ENCODE measurements at places on chromosomes 12 and 14.

GRCh38 chr12:64660237-64661018, 50.1 kb downstream of the RASSF3 start:
- DNase-seq, result no peak

- no peak for DNase-seq
These were observed 96.3 kb upstream of the EVL start for GRCh38 chr14:99968941-99969340.

DNA sequence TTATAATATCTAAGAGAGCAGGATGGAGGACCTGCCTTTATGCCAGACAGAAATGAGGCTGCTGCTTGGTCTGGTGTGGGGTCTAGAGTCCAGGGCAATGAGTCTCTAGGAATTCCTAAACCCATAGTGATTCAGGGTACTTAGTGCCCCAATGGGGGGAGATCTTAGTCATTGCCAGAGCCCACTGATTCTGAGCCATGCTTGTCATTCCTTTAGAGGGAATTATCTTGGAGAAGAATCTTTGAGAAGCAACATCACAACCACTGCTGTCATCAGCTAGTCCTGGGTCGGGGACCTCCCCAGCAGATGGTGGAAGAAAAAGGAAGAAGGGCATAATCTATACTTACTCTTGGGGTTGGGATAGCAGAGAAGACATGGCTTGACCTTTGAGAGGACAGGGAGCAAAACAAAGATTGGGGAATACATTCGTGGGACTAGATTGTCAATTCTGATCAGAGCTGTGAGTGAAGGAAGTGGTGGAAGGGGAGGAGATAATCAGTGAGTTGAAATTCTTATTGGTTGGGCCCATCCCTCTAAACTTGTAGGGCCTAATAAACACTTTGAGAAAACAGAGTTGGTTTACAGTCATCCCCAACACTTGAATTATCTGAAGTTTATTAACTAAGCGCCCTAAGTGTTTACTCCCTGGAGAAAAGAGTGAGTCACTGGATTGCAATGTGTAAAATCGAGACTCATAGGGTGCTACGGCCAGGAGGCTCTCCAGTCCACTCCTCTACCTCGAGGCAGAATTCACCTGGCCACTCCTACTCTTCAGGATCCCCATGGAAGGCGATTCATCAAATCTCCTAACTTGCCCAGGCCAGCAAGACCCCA, 3.0 kb upstream of the KRT3 start:
- no peak for DNase-seq

GRCh38 chr14:22474730-22475351, 114.2 kb downstream of the DAD1 start:
- no peak for DNase-seq

GRCh38 chr14:33792720-33793368, 158.0 kb downstream of the EGLN3 start:
- DNase-seq, result peak; percentile 99

DNA sequence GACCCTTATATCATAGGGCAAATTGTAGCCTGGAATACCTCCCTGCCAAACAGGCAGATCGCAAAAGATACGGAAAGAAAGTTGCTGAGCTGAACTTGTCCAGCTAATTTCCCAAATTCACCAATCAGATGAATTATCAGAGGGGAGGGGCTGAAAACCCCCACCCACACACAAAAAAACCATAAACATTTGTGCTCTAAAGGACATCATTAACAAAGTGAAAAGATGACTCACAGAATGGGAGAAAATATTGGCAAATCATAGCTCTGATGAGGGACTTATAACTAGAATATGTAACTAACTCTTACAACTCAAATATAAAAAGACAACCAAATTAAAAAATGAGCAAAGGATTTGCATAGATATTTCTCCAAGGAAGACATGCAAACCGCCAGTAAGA, 36.3 kb downstream of the PTHLH start:
- DNase-seq, result no peak

GRCh38 chr12:132710043-132710404, 618 bp upstream of the PGAM5 start:
- no peak for DNase-seq

- no peak for DNase-seq
These were observed 21.8 kb upstream of the GXYLT1 start for GRCh38 chr12:42166501-42166900.

GRCh38 chr12:24206621-24207020, 257.2 kb upstream of the SOX5 start:
- no peak for DNase-seq

GRCh38 chr14:28375295-28375694, 391.3 kb upstream of the FOXG1 start:
- DNase-seq, result no peak

- DNase-seq, result no peak
These were observed 1.3 kb downstream of the ZNF219 start for GRCh38 chr14:21096978-21097635.

DNA sequence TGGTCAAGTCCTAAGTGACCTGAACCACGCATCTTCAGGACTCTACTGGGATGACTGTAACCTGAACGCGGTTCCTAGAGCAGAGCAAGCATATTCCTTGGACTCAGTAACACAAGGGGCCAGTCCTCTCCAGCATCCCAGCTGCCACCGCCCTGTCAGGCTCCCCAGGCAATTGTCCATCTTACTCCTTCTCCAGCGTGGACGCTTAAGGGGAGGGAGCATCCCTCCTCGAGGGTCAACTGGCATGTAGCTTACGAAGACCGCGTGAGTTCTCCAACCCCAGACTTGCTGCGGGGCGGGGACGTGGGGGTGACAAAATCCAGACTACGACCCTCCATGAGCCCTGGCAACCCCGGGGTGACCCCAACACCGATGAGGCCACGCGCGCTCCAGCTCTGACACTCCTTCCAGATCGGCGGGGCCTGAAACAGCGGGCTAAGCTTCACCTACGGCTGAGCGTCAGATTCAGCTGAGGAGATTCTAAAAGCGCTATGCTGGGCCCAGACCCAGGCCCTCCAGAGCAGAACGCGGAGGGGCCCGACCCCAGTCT, 846 bp upstream of the MTHFD1 start:
- no peak for DNase-seq

GRCh38 chr14:95345032-95345431, 25.3 kb upstream of the CLMN start:
- no peak for DNase-seq

- DNase-seq, result no peak
These were observed 64.3 kb upstream of the STON2 start for GRCh38 chr14:81464253-81465002.

DNA sequence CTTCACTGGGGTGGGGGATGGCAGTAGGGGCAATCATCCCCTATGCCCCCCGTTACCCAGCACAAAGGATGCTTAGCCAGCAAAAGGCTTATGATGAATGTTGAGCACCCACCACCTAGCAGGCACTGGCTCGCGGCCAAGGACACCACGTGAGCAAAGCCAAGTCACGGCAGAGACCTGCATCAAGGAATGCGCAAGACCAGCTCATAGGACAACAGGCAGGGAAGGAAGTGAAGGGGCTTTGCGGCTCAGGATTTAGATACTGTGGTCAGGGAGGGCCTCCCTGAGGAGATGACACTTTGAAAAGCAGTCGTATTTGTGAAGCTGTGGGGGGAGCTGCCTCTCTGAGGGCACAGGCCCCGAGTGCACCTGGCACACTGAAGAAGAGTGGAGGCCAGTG, 32.8 kb downstream of the SH2B3 start:
- peak; percentile 44 for DNase-seq

GRCh38 chr12:94712815-94713515, 62.6 kb upstream of the TMCC3 start:
- DNase-seq, result no peak

DNA sequence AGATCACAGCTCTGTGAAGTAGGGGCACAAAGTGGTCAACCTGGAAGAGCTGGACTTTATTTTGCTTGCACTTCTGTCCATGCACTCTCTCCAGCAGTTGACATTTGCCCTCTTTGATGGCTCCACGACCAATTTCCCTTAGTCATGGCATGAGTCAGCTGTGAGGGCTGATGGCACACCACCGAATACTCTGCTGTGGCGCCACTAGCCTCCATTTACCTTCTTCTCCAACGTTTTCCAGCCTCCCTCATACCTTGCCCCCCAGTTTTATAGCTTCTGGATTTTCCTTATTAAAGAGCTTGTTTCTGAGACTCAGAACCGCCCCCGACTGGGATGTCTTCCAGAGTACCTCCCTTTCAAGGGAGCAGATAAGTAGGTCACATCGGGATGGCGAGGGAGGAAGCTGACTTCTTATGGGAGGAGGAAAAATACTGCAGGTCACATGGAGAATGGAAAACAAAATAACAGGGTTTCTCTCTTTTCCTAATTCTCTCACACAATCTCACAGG, 17.6 kb downstream of the NINJ2 start:
- no peak for DNase-seq

Data from NCI-H2029 (cell line).